Activated naive CD8-positive, alpha-beta T cell treated with anti-CD3 and anti-CD28 coated beads for 36 hours (primary cell): ENCODE measurements at places on chromosomes 3 and 15. TPM values are rescaled to one million over a fixed set of nuclear protein-coding genes. Genes with fewer than 3 reads are reported as not detected.

Gene CLRN1
- total RNA-seq, result not detected

Gene CEMIP
- total RNA-seq, result not detected

Gene CPA3
- total RNA-seq, result not detected

Gene ANKDD1A
- total RNA-seq, result 2.9 TPM

Gene IQCF6
- not detected for total RNA-seq

Gene PTPN23
- total RNA-seq, result 30.3 TPM

Gene RBP2
- not detected for total RNA-seq

Gene AGTR1
- not detected for total RNA-seq

Gene OXTR
- 0.60 TPM for total RNA-seq

Gene DMXL2
- total RNA-seq, result 5.7 TPM

Gene DAPK2
- total RNA-seq, result 0.60 TPM

Gene GHSR
- not detected for total RNA-seq

Gene GANC
- 21.0 TPM for total RNA-seq

Gene UBXN7
- total RNA-seq, result 57.5 TPM

Gene SH2D7
- total RNA-seq, result not detected

Gene PTX3
- 0.25 TPM for total RNA-seq

Gene SHC4
- total RNA-seq, result 4.1 TPM

Gene LRRC34
- total RNA-seq, result 4.4 TPM

Gene TUBGCP4
- 38.3 TPM for total RNA-seq

Gene MYO1E
- 61.0 TPM for total RNA-seq

Gene POLQ
- total RNA-seq, result 20.1 TPM

Gene PDZRN3
- not detected for total RNA-seq

Gene PARP6
- total RNA-seq, result 43.0 TPM

Gene ERICH6
- not detected for total RNA-seq

Gene GOLGA6D
- not detected for total RNA-seq

Gene PROS1
- total RNA-seq, result 0.43 TPM

Gene ZBBX
- not detected for total RNA-seq
